Activated T-helper 1 cell treated with anti-CD3 and anti-CD28 coated beads, Interleukin-12 subunit alpha, Interleukin-12 subunit beta, Interleukin-2, Interleukin-4 antibody, amounts not matched to agents 30 ng/mL and 10 ng/mL and 1 ng/mL, durations not matched to agents 14 hours and 24 hours and 36 hours (primary cell): ENCODE measurements at places on chromosomes 6 and 20.

DNA sequence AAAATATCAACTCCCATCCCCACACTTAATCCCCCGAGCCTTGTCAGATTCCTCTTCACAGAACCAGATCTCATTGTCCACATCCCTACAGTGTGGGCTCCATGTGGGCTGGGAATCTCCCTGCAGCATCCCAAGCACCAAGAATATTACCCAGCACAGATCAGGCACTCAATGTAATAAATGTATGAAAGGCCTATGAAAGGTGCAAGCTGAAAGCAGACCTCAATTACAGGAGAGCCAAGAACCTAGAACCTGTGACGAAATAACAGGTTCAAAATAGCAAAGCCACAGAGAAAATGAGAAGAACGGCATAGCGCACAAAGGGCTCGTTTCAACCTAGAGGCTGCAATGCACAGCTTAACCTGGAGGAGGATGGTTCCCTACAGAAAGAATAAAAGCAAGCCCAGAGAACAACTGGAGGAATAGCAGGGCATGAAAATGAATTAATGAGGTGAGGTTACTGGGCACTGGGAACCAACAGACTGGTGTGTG lies 3.1 kb downstream of the SLC23A2 start:
- DNase-seq = no peak

DNA sequence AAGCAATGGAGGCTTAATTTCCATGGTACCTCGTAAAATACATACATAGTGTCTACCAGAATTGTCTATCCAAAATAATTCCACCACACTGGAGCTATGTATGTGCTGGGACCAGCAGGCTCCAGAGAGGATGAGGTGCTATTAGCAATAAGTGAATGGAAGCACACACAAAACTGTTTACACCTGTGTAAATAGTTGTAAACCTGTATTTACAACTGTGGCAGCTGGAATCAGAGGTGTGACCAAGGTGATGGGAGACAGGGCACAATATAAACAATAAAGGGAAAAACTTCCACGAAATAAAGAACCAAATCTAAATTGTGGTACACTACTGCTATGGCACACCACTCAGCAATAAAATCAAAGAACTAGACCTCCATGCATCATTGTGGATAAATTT lies 14.4 kb downstream of the RARS2 start:
- DNase-seq = no peak

DNA sequence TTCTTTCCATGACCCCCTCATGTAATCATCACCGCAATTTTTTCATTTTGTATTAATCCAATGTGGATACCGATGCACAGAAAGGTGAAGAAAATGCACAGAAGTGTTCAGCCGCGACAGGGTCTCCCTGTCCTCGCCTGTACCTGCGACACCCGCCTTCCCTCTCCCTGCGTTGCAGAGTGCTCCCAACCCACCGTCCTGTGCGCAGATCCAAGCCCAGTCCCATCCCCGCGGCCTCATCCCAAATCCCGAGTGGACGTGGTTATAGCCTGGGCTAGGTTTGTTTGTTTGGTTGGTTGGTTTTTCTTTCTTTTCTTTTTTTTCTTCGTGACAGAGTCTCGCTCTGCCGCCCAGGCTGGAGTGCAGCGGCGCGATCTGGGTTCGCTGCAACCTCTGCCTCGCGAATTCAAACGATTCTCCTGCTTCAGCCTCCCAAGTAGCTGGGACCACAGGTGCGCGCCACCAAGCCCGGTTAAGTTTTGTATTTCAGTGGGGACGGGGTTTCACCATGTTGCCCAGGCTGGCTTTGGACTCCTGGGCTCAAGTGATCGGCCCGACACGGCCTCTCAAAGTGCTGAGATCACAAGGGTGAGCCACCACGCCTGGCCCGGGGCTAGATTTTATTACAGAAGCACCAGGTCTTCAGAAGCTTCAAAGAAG lies 536 bp upstream of the RAET1G start:
- DNase-seq = no peak

GRCh38 chr20:8220716-8221115 lies 88.7 kb downstream of the PLCB1 start:
- no peak for DNase-seq

GRCh38 chr6:108711826-108712225 lies 136.4 kb upstream of the ARMC2 start:
- no peak for DNase-seq

- no peak for DNase-seq
Observed at GRCh38 chr6:99471638-99472037, 43.6 kb downstream of the USP45 start.
